ENCODE measurements at places on chromosomes 6 and 20.
A peak's percentile ranks its signal among the peaks of the same experiment; 100 is the strongest.

- DNase-seq: peak; percentile 59
Observed at GRCh38 chr20:59149678-59150504, 13.7 kb upstream of the ZNF831 start.

DNA sequence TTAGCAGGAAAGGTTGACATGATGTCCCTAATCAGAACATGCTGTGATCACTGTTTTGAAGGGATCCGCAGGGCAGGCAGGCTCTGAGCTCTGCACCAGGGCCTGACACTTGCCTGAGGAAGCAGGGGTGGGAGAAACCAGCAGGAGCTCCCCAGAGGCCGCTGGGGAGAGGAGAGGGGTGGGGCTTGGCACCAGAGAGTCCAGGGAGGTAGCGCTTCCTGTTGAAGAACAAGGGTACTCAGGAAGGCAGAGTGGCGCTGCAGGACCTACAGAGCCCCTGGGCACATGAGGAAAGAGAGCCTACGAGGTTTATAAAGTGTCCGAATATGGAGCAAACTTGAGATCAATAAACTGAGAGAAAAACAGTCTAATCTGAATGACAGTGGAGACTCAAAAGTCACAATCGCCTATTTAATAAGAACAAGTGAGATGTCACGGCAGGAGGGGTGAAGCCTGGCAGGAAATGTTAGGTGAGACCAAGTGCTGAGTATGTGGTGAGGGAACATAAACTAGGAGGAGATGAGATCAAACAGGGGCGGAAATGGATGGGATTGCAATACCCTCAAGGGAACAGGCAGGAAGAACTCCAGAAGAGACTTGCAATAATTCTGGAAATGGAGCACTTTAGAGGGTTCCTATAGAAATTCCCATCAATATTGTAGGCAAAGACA, 5.8 kb upstream of the TBXT start:
- no peak for DNase-seq

- no peak for DNase-seq
Observed at GRCh38 chr6:157599191-157599590, 218.2 kb downstream of the ZDHHC14 start.

GRCh38 chr6:5287205-5287965, 26.1 kb downstream of the FARS2 start:
- no peak for DNase-seq

DNA sequence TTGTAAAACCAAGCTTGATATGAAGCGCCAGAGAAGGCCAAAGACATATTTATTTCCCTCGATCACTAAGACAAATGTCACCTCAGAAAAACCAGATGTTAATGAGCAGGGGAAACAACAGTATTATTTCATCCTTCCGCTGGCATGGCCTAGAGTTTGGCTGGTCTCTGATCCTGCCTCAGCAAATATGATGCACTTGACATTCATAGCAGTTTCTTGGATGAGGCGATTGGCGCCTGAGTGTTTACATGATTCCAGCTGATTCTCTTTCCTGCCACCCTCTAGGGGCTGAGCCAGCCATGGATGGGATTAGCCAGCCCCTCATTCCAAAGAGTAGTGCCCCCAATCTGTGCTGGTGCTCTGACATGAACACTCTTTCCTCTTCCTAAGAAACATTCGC, 67.9 kb downstream of the STMND1 start:
- DNase-seq: no peak

GRCh38 chr6:83597511-83597910, 85.2 kb downstream of the PRSS35 start:
- DNase-seq: no peak

DNA sequence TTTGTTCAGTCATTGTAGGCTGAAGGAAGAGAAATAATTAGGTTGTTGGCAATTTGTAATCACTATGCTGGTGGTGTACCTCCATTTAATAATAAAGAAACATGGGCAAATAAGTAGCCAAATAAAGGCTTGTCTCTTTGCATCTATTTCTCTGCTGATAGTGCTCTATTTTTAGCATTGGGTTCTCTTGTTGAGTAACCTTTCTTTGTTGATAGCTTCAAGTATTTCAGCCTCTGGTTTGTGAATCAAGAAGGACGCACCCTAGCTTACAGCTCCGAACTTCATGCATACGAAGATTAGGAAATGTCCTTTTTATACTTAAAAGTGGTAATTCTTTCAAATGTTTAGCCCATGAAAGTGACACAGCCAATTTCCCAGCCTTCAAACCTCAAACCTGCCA, 2.6 kb downstream of the PPP1R14C start:
- no peak for DNase-seq

- no peak for DNase-seq
Observed at GRCh38 chr6:166165558-166166313, 1.9 kb downstream of the TBXT start.

DNA sequence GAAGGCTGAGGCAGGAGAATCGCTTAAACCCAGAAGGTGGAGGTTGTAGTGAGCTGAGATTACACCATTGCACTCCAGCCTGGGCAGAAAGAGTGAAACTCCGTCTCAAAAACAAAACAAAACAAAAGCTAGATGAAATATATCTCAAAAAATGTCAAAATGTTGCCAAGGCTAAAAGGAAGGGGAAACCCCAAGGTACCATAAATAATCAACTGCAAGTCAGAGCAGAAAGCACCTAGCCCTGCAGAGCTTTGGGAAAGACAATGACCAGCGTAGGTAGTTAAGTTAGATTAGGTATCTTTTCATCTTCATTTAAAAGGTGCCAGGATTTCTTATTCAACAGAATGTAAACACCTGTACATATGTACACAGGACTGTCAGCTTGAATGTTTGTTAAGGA, 33.0 kb downstream of the AKIRIN2 start:
- no peak for DNase-seq

GRCh38 chr6:151443454-151443853, 8.5 kb downstream of the RMND1 start:
- no peak for DNase-seq

GRCh38 chr6:44034931-44035345, 92.3 kb downstream of the MRPL14 start:
- no peak for DNase-seq

GRCh38 chr20:1619861-1620444, at the start of gene SIRPB1:
SIRPB1 (minus strand) TSS chr20:1620009; CDS start chr20:1619944, 65 bp downstream.
- no peak for DNase-seq

GRCh38 chr20:35724321-35725230, 17.5 kb downstream of the RBM39 start:
- no peak for DNase-seq

DNA sequence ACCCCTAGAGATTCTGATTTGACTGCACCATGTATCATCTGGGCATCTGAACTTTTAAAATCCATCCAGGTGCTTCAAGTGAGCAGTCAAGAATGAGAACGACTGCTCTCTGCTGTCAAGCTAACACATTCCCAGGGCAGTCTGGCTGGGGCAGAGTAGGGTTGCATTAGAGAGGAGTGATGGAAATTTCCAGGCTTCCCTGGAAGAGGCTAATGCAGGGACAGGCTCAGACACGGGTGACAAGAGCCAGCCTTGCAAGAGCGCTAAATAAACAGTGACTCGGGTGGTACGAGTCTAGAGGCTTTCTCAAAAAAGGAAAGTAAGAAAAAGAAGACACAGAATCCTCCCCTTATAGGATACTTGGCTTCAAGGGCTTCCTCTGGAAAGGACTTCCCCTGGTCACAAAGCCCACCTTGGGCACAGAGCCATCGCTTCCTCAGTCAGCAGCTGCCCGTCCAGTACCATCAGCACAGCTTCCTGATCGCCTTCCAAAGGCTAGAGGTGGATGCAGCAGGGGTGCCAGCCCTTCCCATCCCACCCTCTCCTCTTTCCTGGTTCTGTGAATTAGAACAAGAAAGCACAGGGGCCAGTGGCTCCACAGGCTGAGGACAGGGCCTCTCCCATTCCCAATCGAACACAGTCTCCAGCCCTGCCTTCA, 177.4 kb upstream of the RREB1 start:
- DNase-seq: no peak

- DNase-seq: no peak
Observed at GRCh38 chr6:131744432-131745287, 33.8 kb upstream of the CTAGE9 start.

- DNase-seq: peak; percentile 75
Observed at GRCh38 chr6:24721461-24722215, 2.7 kb upstream of the C6orf62 start.

DNA sequence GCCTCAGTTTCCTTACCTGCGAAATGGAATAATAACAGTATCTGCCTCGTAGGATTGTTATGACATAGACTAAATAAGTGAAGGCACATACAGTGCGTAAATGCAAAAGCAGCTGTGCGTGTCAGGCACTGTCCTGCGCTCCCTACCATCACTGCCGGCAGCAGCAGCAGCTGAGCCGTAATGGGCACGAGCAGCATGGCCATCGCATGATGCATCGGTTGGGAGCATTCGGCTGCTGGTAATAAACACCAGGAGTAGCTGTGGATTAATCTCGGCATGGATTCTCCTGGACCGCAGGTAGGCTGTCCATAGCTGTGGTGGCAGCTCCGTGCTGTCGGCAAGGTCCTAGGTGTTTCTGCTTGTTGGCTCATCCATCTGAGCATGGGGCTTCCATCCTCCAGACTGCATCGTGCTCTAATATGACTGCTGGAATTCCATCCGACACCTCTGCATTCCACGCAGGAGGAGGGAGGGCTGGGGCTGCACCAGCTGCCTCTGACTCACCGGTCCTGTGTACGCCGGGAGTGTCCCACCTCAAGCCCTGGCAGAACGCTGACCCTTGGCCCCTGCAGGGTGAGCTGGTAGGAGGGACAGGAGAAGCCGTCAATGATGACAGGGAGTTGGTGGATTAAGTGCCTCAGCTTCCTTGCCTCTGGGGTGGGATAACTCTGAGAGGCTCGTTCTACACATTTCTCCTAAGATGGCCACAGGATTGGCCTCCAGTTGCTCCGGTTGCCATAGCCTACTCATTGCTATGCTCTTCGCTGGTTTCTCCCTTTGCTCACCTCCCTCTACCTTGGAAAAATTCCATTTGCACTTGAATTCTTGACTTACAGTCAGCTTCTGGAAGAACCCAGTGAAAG, 100.9 kb upstream of the PMEPA1 start:
- no peak for DNase-seq

GRCh38 chr20:51447097-51447764, 95.3 kb downstream of the NFATC2 start:
- DNase-seq: no peak

DNA sequence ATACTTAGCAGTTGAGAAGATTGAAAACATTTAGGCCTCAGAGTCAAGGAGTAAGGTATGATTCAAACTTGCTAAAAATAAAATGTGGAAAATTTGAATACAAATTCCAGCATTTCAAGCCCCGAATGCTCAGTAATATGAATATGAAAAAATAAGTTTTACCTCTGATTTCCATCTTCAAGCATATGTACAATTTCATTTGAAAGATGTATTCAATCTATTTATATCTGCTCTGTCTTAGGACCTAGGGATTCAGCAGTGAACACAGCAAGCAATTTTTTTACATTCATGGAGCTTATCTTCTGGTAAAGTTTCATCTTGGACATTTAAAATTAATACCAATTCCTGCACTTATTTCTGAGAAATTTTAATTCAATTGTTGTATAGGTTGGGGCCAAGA, 262.7 kb upstream of the FOXQ1 start:
- no peak for DNase-seq

DNA sequence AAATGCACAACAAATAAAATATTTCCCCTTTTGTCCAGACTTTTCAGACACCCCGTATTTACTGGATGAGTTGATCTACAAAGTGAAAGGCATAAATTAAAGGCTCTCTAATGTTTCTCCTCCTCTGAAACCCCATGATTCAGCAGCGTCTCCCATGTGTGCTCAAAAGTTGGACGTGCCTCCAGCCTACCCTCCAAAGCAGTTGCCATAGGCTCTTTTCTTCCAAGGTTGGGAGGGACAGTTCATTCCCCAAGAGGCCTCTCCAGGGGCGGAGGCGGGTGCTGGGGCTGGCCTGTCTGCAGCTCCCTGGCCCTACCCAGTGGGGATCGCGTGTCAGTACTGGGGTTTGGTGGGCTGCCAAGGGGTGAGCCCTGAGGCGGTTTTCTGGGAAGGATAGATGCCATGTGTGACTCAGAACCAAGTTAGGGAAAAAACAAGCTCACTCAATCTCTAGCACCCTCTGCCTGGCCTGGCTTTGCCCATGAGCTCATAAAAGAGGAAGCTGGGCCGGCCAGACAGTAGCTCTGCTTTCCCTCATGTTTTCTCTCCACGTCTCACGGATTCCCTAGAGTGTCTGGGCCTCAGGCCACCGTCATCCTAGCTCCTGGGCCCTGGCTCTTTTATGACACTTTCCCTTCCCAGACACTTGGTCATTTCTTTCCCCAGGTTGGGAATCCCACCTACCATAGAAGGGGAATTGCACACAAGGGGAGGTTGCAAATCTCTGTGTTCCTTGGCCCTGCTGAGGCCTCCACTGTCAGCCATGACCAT, 8.0 kb upstream of the IER3 start:
- no peak for DNase-seq

DNA sequence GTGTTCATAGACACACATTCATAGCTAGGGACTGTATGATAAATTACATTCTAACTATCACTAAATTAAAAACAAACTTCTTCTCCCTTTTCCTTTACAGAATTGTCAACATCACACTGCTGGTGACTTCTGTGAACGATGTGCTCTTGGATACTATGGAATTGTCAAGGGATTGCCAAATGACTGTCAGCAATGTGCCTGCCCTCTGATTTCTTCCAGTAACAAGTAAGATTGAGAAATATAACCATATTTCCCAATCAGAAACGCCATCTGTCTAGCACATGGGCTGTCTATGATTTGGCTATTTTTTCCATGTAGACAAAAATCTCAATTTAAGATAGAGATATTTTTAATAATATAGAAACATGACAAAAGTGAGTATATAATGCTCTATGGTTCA, 367.7 kb downstream of the ARHGAP18 start:
- DNase-seq: no peak

DNA sequence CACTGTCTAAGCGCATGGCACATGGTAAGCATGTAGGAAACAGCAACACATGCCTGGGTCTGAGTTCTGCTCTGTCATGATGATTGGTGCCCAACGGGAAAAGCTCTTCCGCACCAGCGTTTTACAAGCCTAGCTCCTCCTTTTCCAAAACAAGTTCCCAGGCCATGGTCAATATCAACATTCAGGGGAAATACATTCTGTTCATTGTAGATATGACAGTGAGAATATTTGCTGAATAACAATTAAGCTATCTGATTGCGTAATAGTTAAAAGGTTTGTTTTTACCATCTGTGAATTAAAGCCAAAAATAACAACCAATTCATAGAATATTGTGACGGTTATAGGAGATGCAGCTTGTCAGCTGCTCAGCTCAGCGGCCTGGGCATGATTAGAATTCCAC, 404.3 kb upstream of the SLC35B3 start:
- DNase-seq: no peak

All from T-helper 9 cell (primary cell).